ENCODE measurements at places on chromosomes 6 and 20.
A peak's percentile ranks its signal among the peaks of the same experiment; 100 is the strongest.

DNA sequence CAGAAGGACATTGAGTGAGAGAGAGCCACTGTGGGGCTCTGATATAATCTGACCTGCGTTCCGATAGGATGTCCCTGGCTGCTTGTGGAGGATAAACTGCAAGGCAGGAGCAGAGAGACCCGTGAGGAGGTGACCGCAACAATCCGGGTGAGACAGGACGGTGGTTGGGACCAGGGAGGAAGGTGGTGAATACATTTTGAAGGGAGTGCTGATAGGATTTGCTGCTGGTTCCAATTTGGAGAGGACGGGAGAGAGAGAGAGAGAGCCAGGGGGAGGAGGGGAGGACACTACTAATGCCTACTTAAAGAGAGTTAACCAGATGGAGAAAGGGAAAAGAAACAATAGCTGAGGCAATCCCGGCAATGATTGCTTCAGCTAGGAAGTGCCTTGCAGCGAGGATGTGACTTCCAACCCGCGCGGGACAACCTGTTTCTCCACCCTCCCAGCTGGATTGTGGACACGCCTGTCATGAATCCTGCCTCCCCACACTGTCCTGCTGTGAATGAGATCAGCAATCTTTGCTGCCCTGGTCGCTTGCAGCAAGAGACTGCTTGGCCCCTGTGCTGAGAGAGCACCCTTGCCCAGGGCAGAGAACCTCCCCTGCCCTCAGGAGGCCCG, 199.0 kb upstream of the KCNG1 start:
- no peak for DNase-seq

- DNase-seq = peak; percentile 87
Observed at GRCh38 chr6:79630883-79631692, at the start of gene SH3BGRL2. SH3BGRL2 (plus strand) TSS chr6:79631329; CDS start chr6:79631462, 133 bp downstream.

DNA sequence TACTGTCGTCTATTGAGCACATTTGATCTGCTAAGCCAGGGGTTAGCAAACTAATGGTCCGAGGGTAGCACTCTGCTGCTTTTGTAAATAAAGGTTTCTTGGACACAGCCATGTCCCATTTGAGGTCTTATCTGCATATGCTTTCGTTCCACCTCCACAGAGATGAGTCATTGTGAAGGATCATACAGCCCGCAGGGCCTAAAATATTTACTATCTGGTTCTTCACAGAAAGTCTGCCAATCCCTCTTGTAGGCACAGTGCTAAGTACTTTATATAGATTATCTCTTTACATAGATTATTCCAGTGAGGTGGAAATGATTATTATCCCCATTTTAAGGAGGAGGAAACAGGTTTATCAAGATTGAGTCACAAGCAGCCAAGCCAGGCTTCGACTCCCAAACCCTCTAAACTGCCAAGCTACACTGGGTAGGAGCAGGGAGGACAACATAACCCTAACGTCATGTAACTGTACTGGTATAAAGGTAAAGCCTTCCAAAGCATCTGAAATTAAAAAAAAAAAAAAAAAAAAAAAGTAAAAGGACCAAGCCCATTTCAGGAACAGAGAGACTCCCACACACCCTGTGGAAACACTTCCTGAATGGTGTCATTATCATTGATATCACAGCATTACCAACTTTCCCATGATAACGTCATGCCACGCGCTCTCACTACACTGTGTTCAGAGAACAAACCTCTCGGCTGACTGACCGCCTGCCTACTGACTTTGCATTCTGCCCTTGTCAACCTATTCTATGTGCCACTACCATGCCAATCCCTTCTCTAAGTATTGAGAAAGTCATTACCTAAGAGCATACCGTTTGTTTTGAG, 101.0 kb downstream of the KIF16B start:
- no peak for DNase-seq

DNA sequence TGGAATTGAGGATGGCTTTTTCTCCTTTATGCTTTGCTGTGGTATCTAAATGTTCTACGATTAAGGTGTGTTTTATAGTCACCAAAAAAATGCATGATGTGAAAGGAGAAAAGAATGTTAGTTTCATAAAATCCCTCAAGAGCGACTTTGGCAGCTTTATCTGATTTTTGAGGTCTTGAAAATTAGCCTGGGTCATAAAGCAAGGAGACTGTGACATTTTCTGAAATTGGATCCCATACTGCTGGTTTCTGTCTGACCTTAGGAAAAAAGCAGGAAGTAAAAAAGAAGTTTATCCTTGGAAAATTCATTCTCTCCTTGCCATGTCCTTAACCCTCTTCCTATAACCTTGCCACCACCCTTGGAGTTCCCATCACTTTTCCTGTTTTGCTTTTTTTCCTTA, 525.3 kb downstream of the CD83 start:
- DNase-seq = no peak

DNA sequence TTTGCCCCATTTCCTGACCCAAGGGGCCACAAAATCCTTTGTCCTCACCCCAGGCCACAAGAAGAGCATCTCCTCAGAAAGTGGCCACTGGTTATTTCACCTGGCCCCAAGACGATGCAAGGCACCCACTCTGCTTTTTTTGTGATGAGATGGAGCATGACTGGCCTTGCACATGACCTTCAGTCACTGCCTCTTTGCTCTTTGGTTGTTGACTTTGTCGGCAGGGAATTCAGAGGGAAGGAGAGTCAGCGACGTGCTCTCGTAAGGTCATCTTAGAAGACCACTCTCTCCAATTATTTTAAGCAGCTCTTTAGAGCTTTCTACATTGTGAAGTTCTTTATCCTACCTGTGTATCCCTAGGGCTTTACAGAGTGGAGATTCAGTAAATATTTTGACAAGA, 306.7 kb downstream of the PLCB1 start:
- peak; percentile 9 for DNase-seq

DNA sequence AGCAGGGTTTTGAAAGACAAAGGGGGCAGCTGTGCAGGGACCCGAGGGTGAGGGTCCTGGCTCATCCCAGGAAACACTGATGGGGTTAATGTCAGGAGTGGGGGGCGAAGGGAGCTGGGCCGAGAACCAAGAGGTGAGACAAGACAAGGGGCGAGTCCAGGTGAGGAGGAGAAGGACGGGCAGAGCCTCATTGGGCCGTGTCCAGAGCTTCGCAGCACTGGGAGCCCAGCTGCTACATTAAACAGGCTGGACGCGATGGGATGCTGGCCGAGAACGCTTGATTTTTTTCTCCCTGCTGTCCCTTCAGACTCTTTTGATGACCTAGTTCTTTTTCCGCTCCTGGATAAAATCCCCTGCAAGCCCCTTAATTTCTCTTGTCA, 172.8 kb upstream of the SNX9 start:
- DNase-seq = no peak

DNA sequence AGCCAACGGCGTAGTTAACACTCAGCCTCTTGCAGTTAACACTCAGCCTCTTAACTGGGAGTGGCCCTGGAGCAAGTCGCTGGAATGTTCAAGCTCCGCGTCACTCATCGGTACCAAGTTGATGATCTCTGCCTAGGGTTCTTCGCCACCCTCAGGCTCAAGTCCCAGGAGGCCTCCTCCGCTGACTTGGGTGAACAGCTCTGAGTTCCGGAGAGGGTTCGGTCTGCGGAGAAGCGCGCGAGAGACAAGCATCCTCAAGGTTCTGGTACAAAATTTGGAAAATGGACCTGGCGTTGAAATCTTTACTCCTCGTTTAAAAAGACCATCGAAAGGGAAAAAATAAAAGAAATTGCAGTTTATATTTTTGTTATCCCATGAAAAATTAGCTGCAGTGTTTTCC, 876 bp upstream of the DSP start:
- no peak for DNase-seq

- peak; percentile 15 for DNase-seq
Observed at GRCh38 chr6:40695750-40696415, 108.7 kb upstream of the LRFN2 start.

- DNase-seq = no peak
Observed at GRCh38 chr20:53141201-53142050, 169.3 kb downstream of the TSHZ2 start.

DNA sequence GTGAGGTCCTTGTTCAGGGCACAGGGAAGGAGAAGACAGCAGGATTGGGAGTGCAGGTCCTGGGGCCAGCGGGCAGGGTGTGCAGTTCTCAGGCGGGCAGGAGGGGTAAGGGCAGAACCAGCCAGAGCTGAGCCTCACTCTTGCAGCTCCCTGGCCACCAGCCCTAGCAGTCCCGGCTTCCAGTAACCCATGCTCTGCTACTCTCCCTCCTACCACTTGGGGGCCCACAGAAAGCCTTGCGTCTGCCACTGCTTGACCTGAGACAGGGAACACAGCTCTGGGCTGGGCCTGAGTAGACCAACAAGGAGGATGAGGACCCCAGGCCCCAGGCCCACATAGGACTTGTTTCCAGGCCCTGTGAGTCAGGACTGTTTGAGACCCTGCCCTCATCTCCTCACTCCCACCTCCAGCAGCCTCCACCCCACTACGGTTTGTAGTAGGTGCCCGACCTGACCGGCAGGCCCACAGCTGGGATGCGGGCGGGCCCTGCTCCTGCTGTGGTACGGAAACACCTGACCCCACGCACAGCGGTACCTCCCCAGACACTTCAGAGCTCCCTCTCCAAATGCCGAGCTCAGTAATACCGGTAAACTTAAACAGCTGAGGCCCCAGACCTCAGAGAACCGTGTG, 39.2 kb downstream of the KCNK5 start:
- DNase-seq = no peak

DNA sequence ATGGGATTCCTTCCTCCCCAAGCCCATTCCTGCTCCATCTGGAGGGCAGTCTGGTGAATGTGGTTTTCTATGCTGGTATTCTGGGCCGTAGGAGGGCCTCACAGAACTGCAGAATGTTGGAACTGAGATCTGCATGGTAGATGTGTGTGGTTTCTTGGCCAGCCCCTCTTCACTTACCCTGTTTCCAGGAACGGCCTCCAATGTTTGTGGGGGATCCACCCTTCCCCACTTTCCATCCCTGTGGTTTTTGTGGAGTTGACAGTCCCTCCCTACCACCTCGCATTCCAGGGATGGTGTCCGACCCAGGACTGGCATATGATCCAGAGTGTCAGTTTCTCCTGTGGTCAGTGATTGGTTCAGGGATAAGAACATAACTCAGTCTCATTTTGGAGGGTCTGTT, 26.7 kb upstream of the TMEM14A start:
- DNase-seq = no peak

- DNase-seq = no peak
Observed at GRCh38 chr6:87832025-87832825, 130.2 kb upstream of the AKIRIN2 start.

- peak; percentile 45 for DNase-seq
Observed at GRCh38 chr6:43396408-43397149, 27.1 kb upstream of the ZNF318 start.

DNA sequence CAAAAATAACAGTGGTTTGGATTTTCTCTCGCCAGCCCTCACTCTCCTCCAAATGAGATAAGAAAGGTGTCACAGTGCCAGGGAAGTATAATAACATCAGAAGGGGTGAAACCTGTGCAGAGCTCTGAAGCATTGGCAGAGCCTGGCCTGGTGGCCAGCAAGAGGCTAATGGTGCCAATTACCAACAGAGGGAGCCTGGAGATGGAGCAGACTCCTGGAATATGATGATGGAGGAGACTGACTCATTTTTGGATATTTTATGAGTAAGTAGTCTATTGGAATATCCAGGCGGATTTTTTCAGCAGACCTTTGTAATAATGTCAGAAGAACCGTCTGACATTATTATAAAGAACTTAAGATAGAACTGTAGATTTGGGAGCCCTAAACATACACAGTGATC, 442.6 kb upstream of the MARCKS start:
- DNase-seq = peak; percentile 38

DNA sequence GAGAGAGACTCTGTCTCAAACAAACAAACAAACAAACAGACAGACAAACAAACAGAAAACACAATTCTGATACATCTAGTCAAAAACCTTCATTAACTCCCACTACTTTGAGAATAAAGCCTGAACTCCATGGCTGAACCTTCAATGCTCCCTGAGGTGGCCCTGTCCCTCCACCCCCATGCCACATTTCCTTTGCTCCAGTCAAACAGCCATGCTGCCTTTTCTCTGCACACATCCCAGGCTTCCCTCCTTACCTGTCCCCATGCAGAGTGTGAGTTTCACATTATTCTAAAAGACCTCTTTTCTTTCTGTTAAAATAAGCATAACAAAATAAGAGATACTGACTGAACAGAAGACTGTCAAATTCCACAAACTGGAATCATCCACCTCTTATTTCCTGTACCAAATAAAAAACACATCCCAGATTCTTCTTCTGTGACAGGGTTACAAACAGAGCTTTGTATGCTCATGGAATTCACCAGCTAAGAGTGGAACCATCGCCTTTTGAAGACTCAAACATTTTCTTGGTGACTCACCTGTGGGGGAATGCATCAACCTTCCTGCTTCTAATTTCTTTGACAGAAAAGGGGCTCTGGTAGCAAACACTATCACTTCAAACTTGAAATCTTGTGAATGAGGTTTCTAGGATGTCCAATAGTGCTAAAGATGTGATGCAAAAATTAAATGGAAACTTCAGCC, 71.0 kb upstream of the SLC22A16 start:
- no peak for DNase-seq

DNA sequence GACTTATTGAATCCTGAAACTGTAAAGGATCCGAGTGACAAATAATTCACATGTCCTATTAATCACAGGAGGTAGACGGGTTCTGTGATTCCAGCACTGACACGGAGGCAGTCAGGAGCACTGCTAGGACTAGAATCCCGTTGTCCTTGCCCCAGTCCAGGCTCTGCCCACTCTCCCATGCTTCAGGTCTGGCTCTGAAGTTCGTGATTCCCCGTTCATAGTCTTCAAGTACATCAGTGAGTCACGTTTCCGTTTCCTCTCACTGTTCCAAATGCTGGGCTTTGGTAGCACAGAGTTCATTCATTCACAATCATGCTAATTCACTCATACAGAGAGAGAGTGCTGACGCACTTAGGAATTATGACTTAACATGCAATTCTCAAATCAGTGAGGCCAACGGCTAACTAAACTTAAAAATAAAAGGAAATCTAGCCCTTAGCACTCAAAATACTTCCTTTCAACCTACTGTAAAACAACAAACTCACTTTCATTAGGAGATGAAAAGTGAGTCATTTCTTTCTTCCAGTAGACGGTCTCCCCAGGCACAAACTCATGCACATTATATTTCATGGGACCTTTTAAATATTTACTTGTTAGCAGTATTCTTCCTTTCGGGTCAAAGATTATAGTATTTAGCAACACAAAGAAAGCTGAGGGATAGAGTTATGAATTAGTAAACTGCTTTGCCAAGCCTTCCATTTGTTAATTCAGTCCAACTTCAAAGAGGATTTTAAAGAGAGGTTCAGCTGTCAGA, 94.0 kb upstream of the NHSL1 start:
- DNase-seq = no peak

DNA sequence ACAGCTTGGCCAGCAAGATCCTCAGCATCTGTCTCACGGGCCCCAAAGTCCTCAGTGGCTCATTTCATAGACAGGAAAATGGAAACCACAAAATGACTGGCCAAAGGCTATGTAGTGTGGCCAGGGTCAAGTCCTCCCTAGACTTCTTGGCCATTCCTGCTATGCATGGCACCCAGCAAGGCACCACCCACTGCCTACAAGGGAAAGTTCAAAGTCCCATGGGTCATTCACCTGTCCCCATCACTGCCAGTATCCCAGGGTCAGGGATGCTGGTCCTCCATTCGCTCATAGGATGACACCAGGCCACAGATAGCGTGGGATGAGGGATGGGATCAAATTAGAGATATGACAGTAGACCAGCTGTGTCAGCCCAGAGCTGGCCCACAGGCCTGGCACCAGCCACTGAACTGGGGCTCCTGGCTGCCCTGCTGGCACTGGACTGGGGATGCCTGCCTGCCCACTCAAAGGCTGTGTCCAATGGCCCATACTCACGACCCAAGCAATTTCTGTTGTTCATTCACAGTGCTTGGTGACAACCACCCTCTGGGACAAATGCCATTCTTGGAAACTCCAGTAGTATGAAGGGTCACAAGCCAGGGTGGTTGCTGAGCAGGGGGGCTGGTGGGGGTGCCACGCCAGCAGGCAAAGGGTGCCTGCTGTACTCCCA, 11.6 kb downstream of the ADISSP start:
- no peak for DNase-seq

Measured in NCI-H774 (cell line).